ENCODE measurements at places on chromosomes 13 and 19. TPM values are rescaled to one million over a fixed set of nuclear protein-coding genes. Genes with fewer than 3 reads are reported as not detected.

DNA sequence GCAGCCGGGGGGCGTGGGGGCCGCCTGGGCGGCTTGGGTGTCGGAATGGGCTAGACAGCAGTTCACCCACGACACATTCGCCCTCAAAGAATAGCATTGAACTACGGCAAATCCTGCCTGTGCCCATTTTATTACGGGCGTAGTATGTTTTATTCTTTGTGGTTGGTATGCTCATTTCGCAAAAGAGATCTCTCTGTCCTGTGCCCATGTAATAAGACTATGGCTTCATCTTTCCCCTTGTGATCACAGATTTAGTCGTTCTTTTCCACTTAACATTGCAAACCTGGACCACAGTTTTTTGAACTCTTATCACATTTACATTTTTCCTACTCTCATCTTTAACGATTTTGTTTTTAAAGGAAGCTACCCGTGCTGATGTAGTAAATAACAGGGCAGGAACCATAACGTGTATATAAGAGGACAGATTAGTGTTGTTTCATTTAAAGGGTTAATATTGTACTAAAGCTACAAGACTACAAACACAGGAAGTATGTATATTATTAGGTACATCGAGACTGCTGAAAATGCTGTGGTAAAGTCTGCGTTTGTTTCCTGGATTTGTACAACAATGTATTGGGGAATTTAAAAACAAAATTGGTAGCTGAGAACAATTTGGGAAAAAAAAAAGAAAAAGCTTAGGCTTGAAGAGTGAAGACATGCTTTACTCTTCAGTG is 3.2 kb upstream of the MYCBP2 start:
- no peak for DNase-seq

- no peak for DNase-seq
Measured at GRCh38 chr19:28956421-28956820, 256.5 kb downstream of the UQCRFS1 start.

GRCh38 chr19:32669310-32669709 is 5.7 kb downstream of the ANKRD27 start:
- no peak for DNase-seq

- no peak for DNase-seq
Measured at GRCh38 chr13:33218426-33218825, 67.1 kb downstream of the STARD13 start.

- peak; percentile 93 for DNase-seq
Measured at GRCh38 chr19:16076154-16076957, at the start of gene TPM4. Gene TPM4, plus strand, starts transcription at chr19:16076495. Its CDS starts 71 bp downstream, at chr19:16076566.

GRCh38 chr13:71516521-71516920 is 350.5 kb downstream of the DACH1 start:
- DNase-seq = no peak

- peak; percentile 14 for DNase-seq
Measured at GRCh38 chr19:3710265-3710812, 2.2 kb downstream of the TJP3 start.

C19orf85 gene
- total RNA-seq = not detected

ZNF606 gene
- total RNA-seq = 15.6 TPM
